ENCODE measurements at places on chromosomes 13 and 19.

DNA sequence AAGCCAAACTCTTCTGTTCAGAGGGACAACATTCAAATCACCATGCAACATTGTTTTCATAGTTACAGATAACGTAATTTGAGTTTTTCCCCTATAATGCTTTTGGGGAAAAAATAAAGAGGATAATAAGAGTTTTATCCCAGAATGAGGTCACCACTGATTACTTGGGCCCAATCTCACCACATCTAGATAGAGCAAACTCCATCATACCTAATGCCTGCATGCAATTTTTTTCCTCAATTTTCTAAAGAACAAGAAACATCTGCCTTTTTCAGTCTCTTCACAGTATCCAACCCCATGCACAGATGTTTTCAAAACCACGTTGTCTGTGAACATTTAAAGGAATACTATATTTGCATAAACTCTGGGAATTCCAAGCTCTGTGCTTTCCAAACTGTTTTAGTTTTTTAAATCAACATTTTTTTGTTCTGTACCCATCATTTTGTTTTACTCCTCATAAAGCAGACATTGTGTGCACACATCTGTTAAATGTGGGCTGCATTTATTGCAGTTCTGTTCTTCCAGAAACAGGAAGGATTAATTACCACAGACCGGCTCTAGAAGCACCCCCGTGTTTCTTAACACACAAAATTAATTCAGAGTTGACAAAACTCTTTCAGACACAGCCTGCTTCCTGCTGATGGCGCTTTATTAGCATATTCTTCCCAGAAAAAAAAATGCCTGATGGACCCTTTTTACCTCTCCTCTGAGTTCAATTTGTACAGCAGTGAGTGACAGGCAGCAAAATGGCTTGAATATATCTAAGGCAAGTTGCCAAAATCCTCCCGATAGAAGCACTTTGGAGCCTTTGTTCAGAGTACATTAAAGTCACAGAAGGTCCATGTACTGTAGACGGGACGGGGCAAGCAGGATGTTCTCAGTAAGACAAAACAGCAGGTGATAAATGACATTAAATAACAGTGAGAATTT, 1171.9 kb downstream of the EFNB2 start:
- no peak for DNase-seq

DNA sequence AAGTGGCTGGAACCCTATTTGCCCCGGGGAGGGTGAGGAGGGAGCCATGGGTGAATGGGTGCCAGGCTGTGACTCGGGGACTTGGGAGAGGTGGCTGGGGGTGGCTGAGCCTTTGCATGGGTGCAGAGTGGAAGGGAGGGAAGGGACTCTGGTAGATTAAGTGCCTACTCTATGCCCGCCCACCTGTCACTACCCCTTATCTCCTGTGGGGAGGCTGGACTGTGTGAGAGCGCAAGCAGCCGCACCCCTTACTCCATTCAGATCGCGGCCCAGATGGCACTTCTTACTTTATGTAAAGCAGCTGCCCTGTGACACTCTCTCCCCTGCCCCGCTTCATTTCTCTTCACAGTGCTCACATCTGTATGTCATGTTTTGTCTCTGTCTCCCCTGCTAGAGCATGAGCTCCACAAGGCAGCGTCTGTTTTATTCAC, 2.9 kb downstream of the KASH5 start:
- no peak for DNase-seq

GRCh38 chr13:102792396-102792795, 6.4 kb downstream of the POGLUT2 start:
- no peak for DNase-seq

DNA sequence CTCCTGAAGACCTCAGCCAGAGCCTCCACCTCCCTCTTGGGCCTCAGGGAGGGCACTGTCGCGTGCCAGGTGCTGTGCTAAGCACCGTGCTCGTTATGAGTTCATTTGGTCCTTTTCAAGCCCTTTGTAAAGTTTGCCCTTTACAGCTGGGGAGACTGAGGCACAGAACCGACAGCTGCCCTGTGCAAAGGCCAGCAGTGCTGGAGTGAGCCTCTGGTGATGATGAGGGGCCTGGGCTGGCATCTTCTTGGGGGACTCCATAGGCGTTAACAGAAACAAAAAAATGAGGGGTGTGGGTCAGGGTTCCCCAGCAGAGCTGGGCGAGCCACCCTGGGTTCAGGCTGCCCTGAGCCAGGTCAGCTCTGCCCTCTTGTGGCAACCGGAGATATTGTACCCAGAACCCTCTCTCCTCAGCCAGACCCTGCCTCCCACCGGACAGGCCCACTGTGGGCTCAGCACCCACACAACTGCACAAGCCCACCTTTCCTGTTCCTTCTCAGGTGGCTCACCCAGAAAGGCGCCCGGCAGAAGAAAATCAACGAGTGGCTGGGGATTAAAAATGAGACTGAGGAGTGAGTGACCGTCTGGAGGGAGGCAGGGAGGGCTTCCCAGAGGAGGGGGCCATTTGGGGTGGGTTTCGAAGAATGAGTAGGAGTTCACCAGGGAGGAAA, 5.5 kb upstream of the IFI30 start:
- no peak for DNase-seq

DNA sequence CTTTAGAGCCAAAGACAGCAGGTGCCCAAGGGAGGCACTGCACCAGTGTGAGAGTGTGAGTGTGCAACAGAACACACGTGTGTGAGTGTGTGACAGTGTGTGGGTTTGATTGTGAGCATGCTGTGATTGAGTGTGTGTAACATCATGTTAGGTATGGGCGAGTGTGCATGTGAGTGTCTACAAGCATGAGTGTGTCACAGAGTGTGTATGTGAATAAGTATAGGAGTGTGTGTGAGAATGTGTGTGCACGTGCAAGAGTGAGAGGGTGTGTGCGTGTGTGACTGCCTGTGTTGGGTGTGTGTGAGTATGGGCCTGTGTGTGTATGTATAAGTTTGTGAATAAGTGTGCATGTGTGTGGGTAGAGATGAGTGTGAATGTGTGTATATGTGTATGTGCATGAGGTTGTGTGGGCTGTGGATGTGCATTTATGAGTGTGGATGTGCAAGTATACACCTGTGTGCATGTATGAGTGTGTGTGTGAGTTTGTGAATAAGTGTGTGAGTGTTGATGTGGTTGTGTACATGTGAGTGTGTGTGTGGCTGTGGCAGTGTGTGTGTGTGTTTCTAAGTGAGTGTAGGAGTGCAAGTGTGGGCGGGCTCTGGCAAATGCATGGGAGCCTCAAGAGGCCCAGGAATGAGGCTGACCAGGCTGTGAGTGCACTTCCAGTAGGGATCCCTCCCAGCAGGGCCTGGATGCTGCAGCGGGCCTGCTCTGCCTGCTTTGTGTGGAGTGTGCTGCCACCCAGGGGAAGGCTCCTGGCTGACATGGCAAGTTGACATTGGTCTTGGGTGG, 198.4 kb downstream of the COL4A1 start:
- no peak for DNase-seq

GRCh38 chr13:97369261-97369893, 64.6 kb upstream of the RAP2A start:
- DNase-seq = no peak

DNA sequence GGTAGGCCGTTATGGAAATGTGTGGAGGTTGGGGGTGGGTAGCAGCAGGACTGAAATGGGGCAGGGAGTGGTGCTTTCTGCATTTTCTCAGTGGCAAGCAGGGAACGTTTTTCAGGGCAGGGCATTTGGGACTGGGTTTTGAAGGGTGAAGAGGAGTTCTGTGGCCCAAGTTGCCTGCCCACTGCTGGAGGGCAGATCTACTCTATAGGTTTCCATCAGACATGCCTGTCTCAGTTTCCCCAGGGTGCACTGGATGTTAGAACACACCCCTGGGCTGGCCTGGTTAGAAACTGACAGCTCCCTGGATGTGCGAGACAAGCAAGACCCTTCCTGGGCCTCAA, 870 bp upstream of the GRIN3B start:
- DNase-seq = no peak

- DNase-seq = no peak
Observed at GRCh38 chr13:90070837-90071525, 1276.5 kb upstream of the MIR17HG start.

GRCh38 chr19:10975374-10976130, 14.7 kb downstream of the SMARCA4 start:
- no peak for DNase-seq

GRCh38 chr13:103852036-103852435, 785.8 kb upstream of the SLC10A2 start:
- DNase-seq = no peak

GRCh38 chr13:108375772-108376171, 106.3 kb downstream of the TNFSF13B start:
- DNase-seq = no peak

DNA sequence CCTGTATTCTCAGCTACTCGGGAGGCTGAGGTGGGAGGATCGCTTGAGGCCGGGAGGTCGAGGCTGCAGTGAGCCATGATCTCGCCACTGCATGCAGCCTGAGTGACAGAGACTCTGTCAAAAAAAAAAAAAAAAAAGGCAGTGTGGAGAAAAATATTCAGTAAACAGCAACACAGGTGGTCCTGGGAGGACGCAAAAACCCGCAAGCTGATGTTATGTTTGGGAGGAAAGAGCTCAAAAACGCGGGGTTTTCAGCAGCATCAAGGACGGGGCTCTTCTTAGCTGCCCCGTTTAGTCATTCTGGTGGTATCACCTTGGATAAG, 599 bp upstream of the ZNF784 start:
- no peak for DNase-seq

DNA sequence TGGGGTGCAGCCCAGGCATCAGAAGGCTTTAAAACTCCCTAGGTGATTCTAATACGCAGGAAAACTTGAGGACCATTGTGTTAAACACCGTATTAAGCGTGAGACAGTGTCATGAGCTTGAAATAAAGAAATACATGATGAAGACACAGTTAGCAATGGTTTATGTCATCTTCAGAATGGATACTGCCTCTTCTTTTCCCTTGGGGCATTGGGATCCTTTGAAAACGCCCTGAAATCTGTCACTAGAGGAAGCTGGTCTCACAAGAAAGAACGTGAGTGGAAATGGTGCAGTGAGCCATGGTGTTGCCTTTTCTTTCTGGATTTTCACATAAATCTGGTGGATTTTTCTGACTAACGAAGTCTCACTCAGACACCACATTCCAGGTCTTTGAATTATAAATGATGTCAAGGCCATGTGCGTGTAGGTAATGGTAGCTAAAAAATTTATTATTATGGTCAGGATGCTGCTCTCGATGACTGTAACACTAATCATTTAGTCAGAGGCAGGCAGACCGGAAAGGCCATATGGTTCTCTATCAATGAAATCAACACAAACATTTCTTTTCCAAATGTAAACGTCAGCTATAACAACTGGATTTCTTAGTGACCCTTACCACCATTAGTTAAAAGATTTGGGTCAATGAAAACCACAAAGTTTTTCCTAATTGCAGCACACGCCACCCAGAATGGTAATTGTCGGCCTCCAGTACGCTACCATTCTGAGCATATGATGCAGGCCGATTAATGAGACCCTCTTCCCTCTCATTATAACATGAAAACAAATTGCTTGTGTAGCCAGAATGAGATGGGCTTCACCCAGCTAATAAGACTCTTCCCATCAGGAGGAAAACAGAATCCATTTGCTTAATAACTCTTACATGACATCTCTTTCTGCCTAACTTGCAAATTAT, 105.6 kb downstream of the SLC7A1 start:
- no peak for DNase-seq

DNA sequence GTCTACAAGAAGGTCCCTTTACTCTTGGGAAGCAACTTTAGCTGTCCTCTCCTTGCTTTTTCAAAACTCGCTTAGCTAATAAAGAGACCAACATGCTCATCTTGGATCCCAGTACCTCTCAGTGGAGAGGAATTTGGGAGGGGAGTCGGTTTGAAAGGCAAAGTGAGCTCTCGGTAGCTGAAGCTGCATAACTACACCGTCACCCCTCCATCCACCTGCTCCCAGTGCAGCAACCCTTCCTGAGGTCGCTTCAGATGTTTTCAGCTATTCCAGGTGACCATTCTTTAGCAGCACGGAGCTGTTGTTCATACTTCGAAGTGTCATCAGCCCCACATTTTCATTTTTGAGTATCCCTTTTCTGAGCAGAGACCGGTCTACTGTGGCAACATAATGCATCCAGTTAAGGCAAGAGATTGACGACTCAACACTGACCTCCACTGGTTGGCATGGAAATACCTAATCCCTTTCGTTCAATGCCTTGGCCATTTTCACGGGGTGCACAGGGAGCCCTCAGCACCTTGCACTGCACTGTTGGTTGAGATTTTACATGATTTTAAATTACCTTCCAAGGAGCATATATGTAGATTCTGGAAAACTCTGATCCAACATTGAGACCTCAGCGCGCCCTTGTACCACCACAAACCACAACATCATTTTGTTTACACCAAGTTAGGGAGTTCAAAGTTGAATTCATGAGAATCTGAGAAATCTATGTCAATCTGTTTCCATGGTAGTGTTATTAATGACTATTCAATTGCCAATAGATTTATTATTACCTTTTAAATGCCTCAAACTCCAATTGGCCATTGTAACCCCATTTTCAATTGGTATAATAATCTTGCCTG, 42.2 kb downstream of the DLEU7 start:
- peak; percentile 33 for DNase-seq

- DNase-seq = no peak
Observed at GRCh38 chr19:34431681-34432402, 3.7 kb downstream of the UBA2 start.

DNA sequence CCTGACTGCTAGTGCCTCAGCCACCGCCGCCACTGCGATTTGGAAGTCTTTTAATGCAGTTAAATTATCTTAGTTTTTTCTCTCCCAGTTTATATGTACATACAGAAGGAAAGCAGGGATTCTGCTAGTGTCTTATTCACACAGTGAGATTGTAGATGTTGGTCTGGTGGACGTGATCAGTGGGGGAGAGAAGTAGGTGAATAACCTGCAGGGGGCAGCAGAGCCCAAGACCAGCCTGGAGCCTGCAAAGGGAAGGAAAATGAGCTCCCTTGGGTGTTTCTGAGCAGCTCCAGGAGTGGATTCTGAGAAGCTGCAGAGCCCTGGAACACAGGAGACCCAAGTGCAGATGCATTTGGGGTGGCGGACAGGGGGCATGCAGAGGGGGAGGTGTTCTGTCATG, 26.3 kb downstream of the ZNF844 start:
- DNase-seq = no peak

DNA sequence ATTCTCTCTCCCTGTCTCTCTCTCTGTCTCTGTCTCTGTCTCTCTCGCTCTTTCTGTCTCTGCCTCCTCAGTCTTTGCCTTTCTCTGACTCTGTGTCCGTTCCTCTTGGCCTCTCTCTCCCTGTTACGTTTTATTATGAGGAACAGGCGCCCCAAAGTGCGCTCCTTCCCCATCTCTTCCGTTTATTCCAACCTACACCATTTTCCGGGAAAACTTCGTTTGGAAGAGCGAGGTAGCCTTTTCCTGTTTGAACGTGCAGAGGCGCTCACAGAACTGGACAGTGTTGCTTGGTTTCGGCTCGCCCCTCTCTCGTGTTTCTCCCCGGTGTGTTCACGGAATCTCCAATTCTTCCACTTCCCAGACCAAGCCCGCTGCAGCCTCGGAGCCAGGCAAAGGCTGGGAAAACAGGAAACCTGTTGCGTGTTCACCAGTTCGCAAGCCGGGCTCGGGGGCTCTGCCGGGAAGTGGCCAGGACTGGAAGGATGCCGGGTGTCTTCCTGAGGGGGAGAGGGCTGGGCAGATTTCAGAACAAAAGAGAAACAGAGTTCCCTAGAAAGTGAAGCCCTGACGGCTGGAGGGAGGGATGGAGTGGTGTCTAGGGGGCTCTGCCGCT, 605 bp downstream of the TMEM255B start:
- no peak for DNase-seq

GRCh38 chr19:55344444-55344843, 4.8 kb downstream of the KMT5C start:
- DNase-seq = no peak

- no peak for DNase-seq
Observed at GRCh38 chr13:24741016-24741662, 22.8 kb upstream of the RNF17 start.

Measured in activated CD8-positive, alpha-beta memory T cell treated with anti-CD3 and anti-CD28 coated beads for 1 hour (primary cell).